ENCODE measurements at places on chromosomes 13 and 19.

DNA sequence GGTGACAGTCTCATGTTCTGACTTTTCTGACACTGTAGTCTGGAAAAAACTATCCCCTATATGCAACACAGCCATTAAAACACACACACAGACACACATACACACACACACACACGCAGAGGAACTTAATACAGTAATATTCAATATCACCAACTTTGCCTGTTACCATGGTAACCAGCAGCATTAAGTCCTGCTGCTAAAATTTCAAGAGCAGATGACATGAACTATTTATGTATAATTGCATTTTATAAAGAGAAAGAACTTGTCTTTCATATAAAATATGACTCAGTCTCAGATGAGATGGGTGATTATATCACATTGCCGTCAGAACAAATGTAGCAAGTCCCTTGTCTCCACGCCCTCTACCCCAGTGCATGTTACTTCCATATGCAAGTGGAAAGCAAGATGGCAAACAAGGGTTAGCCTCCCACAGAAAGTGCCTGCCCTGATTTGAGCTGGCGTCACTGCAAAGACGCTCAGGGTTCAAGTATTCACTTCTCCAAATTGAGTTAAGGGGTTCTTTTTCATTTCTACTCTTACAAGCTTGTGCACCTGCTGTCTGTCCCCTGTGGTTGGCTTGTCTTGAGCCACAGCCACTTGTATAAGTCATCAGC lies 576.8 kb downstream of the UQCRFS1 start:
- DNase-seq, result no peak

DNA sequence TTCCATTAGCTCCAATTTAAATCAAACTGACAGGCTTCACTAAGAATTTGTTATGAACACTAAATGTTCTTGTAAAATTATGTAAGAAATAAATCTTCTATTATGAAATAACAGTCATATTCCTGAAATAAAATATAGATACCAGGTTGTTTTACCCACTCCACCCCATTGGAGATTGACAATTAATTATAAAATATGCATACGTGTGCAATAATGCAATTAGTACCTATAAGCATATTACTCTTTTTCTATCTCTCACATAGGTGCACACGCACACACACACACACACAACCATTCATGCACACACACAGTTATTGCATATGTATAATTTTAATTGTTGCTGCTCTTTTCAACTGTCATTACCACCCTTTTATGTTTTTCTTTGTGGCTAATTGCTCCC lies 395.7 kb downstream of the SLITRK5 start:
- no peak for DNase-seq

DNA sequence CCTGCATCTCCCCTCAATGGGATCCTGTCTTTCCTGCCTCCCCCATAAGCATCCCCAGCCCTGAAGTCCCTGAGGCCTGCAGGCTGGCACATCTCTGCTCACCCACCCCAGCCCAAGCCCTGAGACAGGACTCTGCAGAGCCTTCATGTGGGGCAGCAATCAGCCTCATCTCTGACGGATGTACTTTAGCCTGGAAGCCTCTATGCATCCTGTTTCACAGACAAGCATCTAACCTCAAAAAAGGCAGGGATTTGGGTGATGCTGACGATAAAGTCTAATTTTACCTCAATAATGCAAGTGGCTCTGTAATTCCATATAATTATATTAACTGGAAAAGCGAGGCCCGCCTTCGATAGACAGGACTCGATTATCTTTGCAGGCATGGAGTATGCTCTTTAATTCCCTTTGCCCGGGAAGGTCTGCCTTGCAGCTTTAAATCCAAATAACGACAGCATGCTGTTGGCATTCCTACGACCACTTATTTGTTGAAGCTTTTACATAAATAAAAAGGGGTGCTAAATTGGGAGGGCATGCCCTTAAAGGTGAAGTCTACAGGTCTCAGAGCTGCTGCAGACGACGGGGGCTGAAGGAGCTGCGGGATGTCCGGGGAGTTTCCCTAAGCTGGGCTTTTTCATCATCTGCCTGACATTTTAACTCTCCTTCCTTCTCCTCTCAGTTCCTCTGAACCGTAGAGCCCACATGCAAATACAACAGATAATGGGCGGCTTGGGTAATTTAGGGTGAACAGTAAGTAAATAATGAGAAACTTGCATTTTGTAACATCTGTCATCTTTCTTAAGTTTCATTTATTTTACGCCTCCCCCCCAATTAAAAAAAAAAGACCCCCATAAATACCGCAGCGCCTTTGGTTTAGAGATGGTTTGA lies 211.5 kb downstream of the URI1 start:
- no peak for DNase-seq

DNA sequence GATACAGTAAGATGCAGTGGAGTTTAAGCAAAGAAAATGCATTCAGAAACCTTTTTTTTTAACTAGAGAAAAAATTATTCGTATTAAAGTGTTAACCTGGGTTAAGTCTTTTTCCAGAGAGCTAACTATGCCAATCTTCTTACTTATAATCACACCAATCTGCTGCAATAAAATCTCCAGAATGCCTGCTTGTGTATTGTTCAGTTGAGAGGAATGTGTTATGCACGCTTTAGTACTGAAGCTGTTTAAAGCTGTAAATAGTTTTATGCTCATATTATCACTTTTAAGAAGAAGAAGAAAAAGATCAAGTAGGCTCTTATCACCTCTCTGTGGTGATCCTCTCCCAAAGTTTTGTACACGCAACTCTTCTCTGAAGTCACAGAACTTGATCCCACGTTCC lies 528.7 kb downstream of the RFC3 start:
- DNase-seq, result no peak

GRCh38 chr13:99294958-99295357 lies 12.2 kb downstream of the GPR183 start:
- DNase-seq, result no peak

DNA sequence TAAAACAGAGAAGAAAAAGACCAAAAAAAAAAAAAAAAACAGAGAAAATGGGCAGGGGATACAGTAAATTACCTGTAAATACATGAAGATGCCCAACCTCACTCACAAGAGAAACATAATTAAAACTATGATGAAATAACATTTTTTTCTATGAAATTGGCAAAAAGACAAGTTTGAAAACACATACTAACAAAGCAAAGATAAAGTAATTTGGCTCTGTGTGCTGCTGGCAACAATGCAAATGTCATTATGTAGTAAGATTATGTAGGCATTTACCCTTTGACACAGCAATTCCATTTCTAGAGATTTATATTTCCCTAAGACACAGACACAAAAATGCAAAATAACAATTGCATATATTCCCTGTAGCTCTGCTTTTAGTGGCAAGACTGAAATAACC lies 20.2 kb downstream of the ZC3H13 start:
- DNase-seq, result no peak

Data from HCEC 1CT (cell line).